Activated CD4-positive, alpha-beta T cell treated with anti-CD3 and anti-CD28 coated beads, Interleukin-2, amount 10 ng/mL, durations not matched to agents 7 days and 5 days (primary cell): ENCODE measurements at places on chromosomes 1 and 21.

- H3K4me1 ChIP-seq: peaks cover 6% of the 10 kb centered on the region
- H3K27ac ChIP-seq: no peak overlapping the region
- H3K4me3 ChIP-seq: no peak overlapping the region
- no peak for DNase-seq
- no peaks in the 10 kb centered on the region for H3K36me3 ChIP-seq
These were observed 5.2 kb upstream of the PRMT6 start for GRCh38 chr1:107051266-107051665.

GRCh38 chr1:31373056-31373896 lies at the start of gene FABP3:
TSS of gene FABP3 (minus strand) at chr1:31373076. CDS start at chr1:31373014, 62 bp downstream.
- peaks cover 11% of the 10 kb centered on the region for H3K4me1 ChIP-seq
- peak within 1 kb of the TSS; percentile 31 for H3K27ac ChIP-seq
- H3K27me3 ChIP-seq: peaks cover 8% of the 10 kb centered on the region
- peak within 1 kb of the TSS; percentile 60 for H3K4me3 ChIP-seq
- H3K36me3 ChIP-seq: no peaks in the 10 kb centered on the region

DNA sequence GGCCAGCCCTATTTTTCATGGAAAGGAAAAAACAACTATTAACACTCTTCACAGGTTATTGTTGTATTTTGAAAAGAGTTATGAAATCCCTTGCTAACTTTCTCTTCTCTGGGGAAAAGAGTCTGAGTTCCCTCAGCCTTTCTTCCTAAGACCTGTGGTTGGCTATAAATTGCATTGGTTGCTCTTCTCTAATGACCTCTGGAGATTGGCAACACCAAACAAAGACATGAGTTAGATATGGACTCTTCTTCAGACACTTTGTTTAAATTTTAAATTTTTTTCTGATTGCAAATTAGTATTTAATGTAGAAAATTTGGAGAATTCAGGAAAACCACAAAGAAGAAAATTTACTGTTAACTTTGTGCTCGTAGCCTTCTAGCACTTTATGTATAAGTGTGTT lies 275.7 kb downstream of the PBX1 start:
- no peak overlapping the region for H3K27ac ChIP-seq
- H3K4me1 ChIP-seq: no peaks in the 10 kb centered on the region
- no peak overlapping the region for H3K4me3 ChIP-seq
- DNase-seq: no peak
- no peaks in the 10 kb centered on the region for H3K36me3 ChIP-seq

DNA sequence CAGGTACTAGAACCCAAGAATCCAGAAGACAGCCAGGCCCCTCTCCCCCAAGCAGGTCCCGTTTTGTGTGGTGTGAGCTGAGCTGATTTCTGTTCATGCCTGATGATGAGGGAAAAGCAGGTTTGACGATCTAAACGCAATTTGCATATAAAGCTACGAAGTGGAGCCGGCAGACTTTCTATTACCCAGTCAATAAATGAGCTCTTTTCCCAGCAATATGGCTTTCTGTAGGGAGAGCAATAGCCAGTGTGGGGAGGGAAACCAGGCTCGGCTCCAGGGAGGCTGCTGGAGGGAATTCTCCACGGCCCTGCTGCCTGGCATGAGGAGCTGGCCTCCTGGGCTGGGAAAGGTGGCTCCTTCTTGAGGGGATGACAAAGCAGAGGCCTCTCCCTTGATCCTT lies 140.7 kb upstream of the AJAP1 start:
- no peak overlapping the region for H3K27ac ChIP-seq
- H3K4me3 ChIP-seq: no peak overlapping the region
- no peak for DNase-seq
- no peaks in the 10 kb centered on the region for H3K4me1 ChIP-seq
- no peaks in the 10 kb centered on the region for H3K27me3 ChIP-seq

DNA sequence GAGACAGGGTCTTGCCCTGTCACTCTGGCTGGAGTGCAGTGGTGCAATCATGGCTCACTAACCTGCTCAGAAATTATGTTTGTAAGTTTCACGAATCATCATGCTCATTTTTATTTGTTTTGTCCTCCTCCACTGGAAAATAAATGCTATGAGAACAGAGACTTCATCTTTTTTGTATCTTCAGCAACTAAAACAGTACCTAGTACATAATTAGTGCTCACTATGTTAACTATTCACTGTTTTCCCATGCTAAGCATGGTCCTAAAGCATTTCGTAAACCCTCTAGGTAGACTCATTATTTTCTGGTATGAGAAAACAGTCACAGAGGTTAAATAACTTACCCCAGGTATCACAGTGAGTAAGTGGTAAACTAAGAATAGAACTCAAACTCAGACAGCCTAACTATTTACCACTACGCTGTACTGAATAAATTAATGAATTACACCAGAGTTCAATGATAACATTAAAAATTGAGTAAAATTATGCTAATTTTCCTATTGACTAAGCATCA lies 118.4 kb downstream of the RERE start:
- peaks cover 4% of the 10 kb centered on the region for H3K27me3 ChIP-seq
- peaks cover 38% of the 10 kb centered on the region for H3K4me1 ChIP-seq
- no peak overlapping the region for H3K27ac ChIP-seq
- no peaks in the 10 kb centered on the region for H3K36me3 ChIP-seq
- H3K4me3 ChIP-seq: no peak overlapping the region
- no peak for DNase-seq

GRCh38 chr1:157270705-157271274 lies 132.6 kb upstream of the ETV3 start:
- H3K36me3 ChIP-seq: no peaks in the 10 kb centered on the region
- no peak overlapping the region for H3K27ac ChIP-seq
- H3K4me3 ChIP-seq: no peak overlapping the region
- peaks cover 10% of the 10 kb centered on the region for H3K27me3 ChIP-seq
- no peak for DNase-seq
